Aorta (tissue), 5 donors: ENCODE measurements at places on chromosomes 1 and 21.

GRCh38 chr1:180935326-180936109 is 22.8 kb downstream of the KIAA1614 start:
- DNase-seq, result no peak

DNA sequence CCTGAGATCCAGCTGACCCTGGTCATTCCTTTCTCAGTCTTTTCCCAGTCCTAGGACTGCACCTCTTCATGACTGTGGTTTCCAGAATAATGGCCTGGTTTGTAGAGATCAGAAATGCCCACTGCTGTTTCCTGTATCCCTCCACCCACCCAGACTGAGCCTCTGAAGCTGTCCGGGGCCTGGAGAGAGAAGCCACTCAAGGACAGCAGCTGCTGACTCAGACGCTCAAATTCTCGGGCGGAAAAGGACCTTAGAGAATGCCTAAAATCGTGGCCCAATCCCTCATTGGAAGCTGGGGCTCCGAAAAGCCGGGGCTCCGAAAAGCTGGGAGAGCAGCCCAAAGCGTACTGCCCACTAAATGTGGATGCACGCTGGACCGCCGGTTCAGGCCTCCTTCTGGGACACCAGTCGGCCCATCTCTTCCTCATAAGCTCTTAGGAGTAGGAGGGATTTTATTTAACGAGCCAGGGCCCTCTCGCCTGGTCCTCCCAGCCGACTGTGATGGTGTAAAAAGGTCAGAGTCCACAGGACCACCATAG is 7.8 kb upstream of the GPR61 start:
- DNase-seq, result no peak

DNA sequence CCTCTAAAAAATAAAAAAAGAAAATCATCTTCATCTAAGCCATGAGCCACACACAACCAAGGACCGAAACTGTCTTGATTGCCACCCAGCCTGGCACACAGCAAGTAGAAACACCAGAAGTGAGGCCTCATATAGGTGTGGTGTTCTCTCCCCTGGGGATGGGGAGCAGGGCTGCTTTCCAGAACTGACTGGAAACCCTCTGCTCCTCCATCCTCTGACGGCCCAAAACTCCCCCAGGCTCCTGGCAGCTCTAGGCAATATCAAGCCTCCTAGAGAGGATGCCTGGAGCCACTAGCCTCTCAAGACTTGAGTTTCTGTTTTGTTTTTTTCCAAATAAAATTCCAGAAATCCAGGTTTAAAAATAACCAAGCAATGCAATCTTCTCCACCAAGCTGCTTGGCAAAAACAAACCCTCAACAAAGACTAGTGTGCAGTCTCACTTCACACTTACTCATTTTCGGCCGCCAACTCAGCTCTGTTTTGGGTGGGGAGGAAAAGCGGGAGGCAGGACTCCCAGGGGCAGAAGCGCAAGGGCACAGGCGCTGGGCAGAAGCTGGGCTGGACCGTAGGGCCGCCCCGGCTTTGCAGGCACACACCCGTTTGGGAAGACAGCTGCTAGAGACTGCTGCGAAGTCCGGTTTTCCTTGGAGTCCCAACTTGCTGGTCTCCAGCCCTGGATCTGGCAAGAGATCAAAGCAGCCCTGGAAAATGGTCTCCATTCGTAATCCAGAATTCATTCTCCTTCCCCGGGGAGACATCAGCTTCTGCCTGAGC is 78.2 kb upstream of the CAPZB start:
- DNase-seq, result peak; percentile 76

DNA sequence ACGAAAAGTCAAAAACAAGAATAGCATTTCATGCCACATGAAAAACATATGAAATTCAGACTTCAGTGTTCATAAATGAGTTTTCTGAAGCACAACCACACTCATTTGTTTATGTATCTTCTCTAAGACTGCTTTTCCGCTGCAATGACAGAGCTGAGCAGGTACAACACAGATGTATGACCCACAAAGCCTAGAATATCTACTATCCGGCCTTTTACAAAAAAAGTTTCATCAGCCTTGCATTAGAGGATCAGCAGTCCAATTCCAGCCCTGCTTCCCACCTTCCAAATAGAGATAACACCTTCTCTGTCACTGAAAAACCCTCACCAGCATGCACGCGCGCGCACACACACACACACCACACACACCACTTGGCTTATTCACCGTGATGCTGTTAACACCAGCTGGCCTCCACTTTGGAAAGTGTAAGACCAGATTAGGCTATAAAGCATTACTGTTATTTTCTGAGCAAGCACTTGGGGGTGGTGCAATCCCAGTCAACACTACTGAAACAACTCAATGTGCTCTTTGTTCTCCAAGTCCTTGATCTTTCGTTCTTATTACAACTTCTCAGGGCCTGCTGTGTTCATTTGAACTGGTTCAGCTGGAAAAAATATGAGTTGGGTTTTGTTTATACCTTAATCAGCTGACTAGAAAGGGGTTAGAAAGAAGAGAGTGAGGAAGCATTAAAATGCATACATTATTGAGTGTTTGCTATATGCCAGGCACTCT is 90.0 kb downstream of the GLUL start:
- DNase-seq, result no peak

DNA sequence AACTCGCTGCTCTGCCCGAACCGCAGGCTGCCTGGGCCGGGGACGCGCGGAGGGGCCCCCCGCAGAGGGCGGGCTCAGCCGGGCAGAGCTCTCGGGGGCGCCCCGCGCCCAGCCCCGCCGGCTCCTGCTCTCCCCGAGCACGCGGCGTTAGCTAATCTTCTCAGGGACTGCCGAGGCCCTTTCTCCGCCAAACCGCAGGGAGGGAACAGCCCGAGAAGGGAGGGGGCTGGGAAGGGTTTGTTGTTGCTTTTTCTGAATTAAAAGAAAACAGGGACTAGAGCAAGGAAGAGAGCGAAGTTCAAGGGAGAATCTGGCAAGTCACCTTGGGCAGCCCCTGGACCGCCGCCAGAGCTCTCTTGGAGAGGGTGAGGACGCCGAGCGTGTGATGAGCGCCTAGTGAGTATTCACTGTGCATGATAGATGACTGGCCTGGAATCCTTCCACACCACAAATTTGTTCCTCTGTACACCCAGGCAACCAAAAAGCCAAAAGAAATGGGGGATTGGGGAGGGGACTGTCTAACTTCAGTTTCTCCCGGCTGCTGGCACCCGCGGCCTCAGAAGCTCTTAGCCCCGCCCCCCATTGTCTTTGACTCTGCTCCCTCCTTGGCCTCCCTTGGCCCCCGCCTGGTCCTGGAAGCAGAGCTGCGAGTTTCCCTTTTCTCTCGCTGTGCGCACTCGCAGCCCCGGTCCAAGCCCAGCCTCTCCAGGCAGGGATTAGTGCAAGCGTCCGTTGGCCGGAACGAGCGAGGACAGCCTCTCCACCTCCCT is 19.7 kb upstream of the LMX1A start:
- peak; percentile 92 for DNase-seq

- peak; percentile 94 for DNase-seq
Measured at GRCh38 chr1:156096640-156097391, 14.6 kb upstream of the MEX3A start.

DNA sequence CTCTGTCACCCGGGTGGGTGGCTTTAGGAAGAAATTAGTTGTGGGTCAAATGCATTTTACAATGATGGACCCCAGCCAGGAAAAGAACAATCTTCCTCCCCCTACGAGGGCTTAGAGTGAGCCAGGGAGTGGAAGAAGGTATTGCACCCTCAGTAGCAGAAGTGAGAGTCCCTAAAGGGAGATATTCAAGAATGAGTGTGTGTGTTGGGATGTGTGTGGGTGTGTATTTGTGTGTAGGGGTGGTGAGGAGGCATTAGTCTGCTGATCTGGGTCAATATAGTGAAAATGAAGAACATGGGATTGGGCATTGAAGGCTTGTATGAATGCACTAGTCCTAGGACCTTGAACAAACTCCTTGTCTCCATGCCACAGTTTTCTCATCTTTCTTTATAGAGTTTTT is 85.2 kb upstream of the RUNX1 start:
- DNase-seq, result no peak
